Activated T-helper 1 cell treated with anti-CD3 and anti-CD28 coated beads, Interleukin-2, amount 50 U/mL, for 16 hours (primary cell): ENCODE measurements at places on chromosomes 3 and 15.

DNA sequence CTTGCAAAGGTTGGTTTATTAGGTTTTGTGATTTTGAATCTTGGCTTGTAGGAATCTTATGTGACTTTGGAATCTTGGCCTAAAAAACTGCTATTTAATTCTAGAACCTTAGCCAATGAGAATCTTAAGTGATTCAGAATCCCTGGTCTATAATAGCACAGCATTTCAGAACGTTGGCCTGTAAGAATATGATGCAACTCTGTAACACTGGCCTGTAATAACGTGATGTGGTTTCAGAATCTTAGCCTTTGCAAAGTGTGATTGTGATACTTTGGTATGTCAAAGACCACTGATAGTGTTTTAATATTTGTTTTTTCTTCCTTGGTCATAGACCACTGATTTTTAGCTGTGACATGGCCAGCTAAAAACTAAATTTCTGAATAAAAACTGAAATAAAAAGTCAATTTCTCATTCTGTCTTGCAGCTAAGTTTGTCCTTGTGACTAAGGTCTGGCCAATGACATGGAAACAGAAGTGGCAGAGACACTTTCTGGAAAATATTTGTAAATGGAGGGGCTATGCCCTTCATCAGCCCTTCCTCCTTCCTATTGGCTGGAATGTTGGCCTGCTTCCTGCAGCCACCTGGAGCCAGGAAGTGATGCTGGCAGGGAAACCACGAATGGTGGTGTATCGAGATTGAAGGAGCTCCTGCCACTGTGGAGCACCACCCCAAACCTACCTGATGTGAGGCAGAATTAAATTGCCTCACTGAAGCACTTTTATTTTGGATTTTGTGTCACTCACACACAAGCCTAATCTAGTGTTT lies 42.3 kb upstream of the CORO2B start:
- no peak for DNase-seq

- DNase-seq = no peak
These were observed 8.0 kb downstream of the ZBTB20 start for GRCh38 chr3:115139072-115139471.

GRCh38 chr3:178837512-178837911 lies 234.1 kb downstream of the ZMAT3 start:
- DNase-seq = no peak

GRCh38 chr15:53869044-53869805 lies 109.0 kb upstream of the UNC13C start:
- DNase-seq = no peak

DNA sequence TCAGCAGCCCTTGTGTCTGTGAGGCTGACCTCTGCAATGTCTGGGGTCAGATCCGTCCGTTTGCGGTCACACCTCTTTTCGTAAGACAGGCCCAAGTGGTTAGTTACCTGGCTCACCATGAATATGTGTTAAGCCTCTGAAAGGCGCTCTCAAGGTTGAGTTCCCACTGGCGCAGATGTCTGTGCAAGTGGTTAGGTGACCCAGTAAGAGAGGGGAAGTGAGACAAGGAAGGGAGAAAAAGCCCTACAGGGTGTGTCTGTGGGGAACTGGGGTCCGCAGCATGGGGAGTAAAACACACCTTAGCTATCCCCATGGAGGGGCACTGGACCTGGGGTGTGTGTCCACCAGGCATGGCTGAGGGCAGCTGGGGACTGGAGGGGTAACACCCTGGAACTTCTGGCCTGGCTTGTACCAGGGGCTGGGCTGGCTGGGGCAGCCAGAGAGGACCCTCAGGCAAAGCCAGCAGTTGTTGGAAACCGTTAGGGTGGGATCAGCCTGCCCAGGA lies 391.6 kb upstream of the PROK2 start:
- DNase-seq = no peak

DNA sequence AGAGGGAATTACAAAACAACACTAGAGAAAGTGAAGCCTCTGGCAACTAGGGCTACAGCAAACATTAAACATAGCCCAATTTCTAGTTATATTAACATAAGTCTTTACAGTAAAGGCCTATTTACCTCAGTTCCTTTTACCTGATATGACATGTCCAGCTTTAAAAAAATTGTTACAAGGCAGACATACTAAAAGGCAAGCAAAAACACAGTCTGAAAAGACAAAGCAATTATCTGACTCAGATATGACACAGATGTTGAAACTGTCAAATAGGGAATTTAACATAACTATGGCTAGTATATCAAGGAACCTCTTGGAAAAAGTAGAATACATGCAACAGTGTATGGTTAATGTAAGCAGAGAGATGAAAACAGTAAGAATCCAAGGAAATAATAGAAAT lies 238.6 kb downstream of the RAP2B start:
- no peak for DNase-seq

DNA sequence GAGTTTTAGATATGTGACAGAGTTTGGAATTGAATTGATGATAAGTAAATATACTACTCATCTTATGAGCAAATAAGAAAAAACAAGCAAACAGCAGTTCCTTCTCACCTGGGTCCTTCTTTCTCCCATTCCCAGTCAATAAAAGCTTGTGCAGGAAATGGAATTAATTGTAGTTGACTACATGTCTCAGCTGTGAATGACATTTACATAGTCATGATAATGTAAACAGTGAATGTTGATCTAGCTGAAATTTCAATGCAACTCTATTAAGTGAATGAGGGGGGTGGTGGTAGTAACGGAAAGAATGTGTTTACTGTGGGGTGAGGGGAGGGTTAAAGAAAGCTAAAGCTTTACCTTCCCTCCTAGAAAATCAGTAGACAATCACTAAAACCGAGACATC lies 76.2 kb downstream of the NFKBIZ start:
- no peak for DNase-seq

GRCh38 chr15:73305331-73306211 lies 63.2 kb downstream of the HCN4 start:
- no peak for DNase-seq

GRCh38 chr15:99845009-99845408 lies 111.8 kb upstream of the LYSMD4 start:
- DNase-seq = no peak

DNA sequence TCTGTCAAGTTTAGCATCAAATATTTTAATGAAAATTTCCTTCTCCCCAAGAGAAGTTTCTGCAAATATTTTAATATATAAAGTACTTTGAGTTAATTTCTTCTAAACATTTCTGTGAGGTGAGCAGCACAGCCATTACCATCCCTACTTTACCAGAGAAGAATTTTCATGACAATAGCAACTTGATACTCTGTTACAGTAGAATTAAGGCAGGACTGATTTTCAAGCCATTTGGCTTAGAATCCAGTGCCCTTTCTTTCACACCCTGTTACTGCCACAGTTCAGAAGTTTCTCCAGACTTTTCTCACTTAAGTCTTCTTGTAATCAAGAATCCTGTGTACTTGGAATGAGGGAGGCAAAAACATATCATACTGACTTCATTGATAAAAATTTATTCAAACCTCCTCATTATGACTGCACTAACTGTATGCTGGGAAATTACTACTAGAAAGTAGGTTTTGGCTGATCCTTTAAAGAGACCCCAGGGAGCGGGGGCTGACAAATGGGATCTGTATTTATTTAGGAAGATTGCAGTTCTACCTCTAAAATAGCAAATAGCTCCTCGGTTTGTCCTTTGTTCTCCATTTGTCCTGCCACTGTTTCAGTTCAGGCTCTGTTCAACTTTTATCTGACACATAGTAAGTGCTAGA lies 557.0 kb upstream of the SGO1 start:
- no peak for DNase-seq

- DNase-seq = no peak
These were observed 36.7 kb downstream of the ARHGEF3 start for GRCh38 chr3:56764904-56765547.

DNA sequence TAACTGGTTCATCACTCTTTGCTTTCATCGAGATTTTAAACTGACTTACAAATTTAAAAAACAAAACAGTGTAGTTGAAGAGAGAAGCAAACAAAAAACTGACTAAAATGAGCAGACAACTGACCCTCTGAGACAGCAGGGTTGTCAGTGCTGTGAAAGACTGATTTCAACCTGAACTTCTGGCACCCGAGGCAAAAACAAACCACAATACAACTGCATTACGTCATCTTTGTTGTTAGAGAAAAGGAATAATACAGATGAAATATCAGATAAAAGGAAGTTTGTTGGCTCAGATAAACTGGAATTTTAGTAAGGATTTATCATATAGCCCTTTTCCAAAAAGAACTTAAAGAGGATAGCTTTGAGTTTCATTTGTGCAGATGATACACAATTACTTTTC lies 51.1 kb downstream of the PARP15 start:
- DNase-seq = no peak

DNA sequence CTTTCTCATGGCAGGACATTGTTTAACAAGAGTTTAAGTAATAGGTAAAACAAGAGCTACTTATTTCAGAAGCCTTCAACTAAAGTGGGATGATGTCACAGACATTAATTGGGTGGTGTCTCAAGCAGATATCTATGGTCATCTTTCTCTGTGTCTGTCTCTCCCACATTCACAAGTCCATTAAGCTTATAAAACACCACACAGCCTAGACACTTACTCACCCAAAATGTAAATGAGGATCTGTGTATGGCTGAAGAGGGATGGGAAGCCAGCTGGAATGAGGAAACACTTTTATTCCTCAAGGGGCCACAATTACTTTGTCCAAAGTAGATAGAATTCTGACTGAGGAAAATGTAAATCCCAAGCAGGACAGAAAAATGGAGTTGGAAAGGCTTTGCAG lies 183.8 kb downstream of the THRB start:
- DNase-seq = no peak

- no peak for DNase-seq
These were observed 70.0 kb downstream of the MDFIC2 start for GRCh38 chr3:70242297-70242882.

DNA sequence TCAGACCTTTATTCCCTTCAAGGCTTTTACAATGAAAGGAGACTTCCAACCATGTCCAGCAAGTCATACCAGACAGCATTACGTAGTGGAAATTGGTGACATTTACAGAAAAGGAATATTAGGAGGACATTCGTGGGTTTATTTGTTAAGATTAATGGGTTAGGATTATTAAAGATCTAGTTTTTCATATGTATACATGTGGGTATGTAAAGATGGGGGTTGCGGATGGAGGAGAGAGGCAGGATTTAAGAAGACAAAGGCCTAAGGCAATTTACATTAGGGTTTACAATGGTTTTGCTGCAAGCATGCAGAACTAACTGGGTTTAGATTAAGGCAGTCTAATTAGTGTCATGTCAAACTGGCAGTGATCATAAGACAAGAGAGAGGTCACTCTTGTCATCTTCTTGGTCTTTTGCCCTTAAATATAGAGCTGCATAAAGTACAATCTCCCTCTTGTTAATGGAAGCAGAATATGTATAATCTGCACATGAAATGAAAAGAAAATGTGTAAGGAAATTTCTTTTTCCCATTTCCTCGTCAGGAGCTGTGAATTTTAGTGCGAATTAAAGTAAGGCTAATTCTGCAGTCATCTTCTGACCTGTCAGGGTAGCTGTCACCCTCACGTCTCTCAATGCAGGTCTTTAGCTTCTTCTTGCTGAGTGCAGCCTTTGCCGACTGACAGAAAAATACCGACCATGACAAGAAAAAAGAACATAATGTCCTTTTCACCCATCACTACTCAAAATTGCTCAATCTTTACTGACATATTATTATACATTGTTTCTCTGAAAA lies 258.9 kb upstream of the MEIS2 start:
- no peak for DNase-seq

DNA sequence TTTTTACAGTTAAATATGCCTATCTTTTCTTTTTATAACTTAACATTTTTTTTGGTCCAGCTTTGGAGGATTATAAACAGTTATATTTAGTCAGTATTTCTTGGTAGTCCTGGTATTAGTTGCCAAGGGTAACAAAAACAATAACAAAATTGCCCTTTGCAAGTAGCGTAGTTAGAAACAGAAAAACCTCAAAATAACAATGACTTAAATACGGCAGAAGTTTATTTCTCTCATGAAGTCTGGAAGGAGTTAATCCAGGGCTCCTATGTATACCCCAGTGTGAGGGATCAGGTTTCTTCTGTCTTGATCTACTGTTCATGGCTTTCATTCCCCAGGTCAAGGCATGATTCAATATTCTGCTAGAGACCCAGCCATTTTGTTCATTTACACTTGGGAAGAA lies 14.1 kb upstream of the MYH15 start:
- DNase-seq = no peak

DNA sequence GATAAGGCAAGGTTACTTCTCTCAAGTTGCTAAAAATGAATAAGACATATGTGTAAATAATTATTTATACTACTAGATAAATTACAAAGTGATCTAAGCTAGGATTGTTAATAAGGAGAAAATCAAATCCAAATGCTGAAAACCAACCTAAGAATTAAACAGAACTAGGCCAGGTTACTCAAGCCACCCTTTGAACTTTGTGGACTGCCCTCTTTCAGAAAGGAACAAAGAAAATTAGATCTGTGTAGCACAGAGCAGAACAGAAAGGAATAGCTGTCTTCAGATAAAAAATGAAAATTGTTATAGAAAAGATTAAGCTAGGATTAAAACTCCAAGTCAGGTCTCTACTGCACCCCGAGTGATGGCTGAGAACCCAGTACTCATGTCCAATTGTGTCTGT lies 158.2 kb upstream of the LRIG1 start:
- no peak for DNase-seq

GRCh38 chr3:165696496-165696895 lies 140.7 kb downstream of the BCHE start:
- no peak for DNase-seq

DNA sequence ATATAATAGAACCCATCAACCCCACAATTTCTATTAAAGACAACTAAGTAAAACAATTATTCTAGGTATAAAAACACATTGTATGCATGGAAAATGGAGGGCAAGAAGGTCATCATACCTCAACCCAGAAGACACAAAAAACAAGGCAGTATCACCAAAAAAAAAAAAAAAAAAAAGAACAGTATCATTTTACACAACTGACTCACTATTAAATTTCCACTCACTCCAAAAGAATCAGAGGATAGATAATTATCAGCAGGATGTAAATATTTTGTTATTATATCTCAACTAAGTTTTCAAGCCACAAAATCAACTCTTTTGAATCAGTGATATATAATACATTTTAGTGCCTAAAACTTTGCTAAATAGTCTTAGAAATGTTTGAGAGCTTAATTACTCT lies 55.0 kb downstream of the CLASP2 start:
- no peak for DNase-seq

DNA sequence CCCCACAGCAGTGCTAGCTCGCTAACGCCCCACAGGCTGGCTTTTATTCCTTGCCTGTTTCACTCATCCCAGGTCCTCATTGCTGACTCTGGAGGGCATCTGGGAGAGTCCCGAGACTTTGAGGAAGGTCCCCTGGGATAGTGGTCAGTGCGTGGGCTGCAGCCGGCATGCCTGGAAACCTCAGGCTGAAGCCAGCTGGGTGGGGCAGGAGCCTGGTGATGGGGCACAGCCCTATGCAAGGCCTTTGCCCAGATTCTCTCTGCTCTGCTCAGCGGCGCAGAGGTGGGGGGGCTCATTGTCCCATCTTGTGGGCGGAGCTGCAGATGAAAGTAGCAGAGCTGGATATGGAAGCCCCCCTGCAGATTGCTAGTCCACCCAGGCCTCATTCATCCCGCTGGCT lies 55.7 kb upstream of the SMAD6 start:
- DNase-seq = no peak

- DNase-seq = no peak
These were observed 321.5 kb upstream of the ICE2 start for GRCh38 chr15:60800299-60801072.

GRCh38 chr15:98433346-98433745 lies 215.0 kb upstream of the IGF1R start:
- DNase-seq = no peak
